ENCODE measurements at places on chromosomes 3 and 15.

GRCh38 chr3:9563851-9564250, 10.2 kb upstream of the LHFPL4 start:
- no peak for DNase-seq

DNA sequence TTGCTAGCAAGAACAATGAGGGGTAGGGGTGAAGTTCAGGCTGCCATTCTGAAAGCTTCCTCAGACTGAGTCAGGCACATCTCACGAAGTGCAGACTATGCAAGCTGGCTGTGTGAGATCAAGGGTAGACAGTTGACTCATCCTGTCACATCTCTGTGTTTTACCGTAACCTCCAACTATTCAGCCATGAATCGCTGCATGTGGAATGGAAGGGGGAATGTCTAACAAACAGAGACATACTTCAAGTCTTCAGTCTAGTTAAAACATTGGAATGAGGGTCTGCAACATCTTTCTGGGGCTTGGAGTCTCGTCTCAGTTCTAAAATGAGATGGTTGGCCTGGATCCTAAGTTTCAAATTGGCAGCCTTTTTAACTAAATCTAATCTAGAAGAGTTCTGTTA, 25.9 kb downstream of the AGTR1 start:
- DNase-seq, result no peak

DNA sequence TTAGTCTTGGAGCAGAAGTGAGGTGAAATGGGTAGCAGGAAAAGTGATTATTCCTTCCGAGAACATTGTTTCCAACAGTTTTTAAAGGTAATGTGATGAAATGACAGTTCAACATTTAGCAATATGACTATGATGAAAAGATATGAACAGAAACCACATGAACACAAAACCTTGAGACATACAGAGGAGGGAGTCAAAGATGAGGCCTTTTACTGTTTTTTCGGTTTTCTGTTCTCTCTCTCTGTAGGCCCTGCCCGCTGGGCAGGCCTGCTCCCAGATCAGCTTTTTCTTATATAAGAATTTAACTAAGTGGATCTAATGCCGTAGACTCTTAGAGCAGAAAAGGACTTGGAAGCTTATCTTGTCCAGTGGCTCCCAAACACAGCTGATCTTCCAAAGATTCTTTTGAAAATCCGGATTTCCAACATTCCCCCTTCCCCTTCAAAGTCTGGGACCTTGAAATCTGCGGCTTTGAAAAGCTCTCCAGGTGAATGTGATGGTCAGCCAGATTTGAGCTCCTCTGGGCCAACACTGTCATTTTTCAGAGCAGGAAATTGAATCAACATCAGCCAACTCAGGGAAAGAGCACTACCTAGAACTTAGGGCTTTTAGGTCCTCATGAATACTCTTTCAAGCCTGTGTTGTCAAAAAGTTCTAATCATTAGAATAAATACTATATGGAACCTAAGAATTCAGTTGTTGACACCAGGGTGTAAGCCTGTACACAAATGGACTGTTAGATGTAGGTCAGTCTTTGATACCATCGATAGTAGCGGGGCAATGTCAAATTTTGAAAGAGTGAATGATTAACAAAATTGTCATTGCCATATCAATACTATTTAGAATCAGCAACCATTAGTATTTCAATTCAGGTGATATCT, 372.7 kb downstream of the SHQ1 start:
- no peak for DNase-seq

DNA sequence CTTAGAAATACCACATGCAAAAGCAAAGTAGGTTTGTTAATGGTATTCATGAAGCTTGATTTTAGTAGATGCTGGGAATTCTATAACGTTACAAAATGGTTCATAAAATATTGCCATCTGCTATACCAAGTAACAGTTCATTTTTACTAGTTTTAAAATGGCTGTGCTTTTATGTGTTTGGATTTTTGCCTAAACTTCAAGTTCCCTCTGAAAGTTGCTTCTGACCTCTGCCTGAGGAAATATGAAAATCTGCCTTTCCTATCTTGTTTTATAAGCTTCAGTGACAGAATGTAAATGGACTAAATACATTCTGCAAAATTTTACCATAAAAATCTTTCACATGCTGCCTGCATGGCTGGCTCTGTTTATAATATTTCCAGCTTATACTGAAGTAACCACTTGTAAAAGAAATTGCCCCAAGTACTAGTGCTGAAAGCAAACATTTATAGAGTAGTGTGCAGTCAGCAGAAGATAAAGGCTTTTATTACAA, 560.7 kb upstream of the ROBO2 start:
- no peak for DNase-seq

DNA sequence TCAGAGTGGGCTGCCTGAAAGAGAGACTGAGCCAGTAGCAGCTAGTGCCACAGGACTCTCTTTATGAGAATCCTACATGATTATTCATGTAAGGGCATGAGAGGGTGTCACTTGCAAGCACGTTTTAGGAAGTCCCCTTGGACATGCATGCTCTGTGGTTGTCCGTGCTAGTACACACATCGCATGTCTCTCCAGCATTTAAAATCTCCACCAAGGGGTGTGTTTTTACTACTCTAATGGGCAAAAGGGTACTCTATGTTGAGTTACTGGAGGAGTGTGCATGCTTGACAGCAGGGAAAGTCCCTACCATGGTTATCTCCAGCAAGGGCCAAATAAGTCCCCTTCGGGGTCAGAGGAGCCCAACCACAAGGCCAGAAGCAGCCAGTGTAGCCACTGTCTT, 70.7 kb downstream of the DCLK3 start:
- no peak for DNase-seq
